ENCODE measurements at places on chromosomes 2 and 18.

DNA sequence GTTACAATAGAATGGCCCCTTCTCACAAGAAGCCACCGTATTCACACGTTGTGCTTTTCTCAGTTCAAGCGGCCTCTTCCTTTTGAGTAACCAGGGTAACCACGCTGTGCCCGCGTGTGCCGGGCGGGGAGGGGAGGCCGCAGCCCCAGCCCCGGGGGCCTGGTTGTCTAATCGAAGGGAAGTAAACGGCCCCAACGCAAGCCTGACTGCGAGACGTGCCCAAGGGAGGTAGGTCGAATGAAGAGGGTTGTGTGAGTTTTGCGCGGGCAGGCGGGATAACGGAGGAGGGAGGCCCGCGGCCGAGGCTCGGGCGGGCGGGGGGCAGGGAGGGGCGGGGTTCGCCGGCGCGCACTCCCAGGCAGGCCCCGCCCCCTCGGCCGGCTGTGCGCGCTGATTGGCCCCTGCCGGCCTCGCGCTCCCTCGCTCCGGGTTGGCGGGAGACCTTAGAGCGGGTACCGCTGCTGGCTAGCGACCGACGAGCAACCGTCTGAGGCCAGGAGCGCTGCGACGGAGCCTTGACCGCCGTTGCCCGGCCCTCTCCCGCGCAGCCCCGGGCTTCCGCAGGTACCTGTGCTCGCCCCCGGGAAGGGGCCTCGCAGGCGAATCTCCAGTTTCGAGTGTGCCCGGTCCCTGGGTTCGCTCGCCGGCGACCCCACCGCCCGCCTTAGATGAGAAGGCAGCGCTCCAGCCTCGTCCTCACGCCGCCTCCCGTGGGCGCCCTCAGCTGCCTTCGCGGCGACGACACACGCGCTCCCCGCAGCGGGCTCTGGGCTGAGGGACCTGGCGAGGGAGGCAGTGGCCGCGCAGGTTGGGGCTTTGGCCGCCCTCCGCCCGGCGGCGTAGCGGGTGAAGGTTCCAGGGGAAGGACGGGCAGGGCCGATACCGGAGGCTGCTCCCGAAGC is at the start of gene SPDYA:
SPDYA (plus strand) TSS at position 451 of the 902 bp plus-strand sequence. CDS start 5,181 bp downstream, outside the sequence.
- DNase-seq: peak; percentile 16

- peak; percentile 28 for DNase-seq
Measured at GRCh38 chr18:36297417-36298125, at the start of gene FHOD3. Gene FHOD3 (plus strand): TSS chr18:36297713. CDS start chr18:36297836, 123 bp downstream.

DNA sequence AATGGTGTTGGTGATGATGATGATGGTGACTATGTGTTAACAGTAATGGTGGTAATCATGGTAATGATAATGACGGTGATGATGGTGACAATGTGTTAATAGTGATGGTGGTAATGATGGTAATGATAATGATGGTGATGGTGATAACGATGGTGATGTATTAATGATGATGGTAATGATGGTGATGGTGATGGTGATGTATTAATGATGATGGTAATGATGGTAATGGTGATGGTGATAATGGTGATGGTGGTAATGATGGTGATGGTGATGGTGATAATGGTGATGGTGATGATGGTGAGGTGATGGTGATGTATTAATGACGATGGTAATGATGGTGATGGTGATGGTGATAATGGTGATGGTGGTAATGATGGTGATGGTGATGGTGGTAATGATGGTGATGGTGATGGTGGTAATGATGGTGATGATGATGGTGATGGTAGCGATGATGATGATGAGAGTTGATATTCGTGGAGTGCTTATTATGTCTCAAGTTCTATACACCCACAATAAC is 212.8 kb upstream of the NCKAP5 start:
- no peak for DNase-seq

GRCh38 chr2:221999166-221999565 is 299.6 kb downstream of the PAX3 start:
- no peak for DNase-seq

DNA sequence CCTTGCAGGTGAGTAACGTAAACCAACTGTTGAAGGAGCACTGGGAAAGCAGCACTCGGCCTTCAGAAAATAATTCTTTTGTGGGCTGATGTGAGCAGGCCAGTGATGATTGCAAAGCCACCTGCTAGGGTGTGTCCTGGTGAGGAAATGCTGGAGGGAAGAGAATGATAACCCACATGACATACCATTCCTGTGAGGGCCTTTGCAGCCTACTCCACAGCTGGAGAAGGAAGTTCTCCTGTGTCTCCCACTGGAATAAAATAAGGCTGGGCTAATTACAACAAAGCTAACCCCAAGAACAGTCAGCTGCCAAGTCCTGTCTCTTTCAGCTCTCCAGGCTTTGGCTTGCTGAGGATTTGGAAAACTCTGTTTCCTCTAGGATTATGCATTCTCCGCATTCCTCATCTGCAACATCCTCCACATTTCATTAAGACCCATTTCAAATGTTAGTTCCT is 16.7 kb upstream of the DSG1 start:
- DNase-seq: no peak

DNA sequence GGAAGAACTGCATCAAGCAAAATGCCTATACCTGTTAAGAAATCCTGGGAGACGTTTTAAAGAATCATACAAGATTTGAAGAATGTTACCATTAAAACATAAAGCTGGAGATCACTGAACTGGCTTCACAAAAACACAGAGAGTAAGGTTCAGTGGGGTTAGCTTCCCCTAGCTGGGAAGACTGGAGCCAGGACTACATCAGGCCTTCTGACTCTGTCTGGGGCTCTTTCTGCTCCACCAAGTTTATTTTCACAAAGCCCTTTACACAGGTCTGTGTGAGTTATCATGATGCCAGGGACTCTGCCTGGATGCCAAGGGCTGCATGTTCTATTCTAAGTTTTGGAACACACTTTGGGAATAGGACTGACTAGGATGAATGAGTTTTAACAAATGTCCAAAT is 47.3 kb upstream of the DNER start:
- no peak for DNase-seq

GRCh38 chr2:120678926-120679325 is 56.7 kb upstream of the GLI2 start:
- no peak for DNase-seq

DNA sequence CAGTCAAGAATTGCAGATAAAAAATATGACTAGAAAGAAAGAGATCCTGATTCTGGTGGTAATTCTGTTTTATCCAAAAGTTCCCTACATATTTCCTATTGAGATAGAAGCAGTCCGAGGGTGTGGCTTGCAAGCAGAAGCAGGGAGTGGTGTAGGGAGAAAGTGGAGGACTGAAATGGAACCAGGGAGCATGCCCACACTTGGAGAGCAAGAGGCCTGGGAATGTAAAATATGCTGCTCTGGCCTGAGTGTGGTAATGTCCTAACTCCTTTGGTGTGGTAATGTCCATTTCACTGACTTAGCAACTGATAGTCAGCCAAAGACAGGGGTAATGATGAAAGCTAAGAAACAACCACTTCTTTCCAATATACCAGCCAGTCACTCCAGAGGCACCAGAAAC is 30.1 kb upstream of the FMNL2 start:
- no peak for DNase-seq

DNA sequence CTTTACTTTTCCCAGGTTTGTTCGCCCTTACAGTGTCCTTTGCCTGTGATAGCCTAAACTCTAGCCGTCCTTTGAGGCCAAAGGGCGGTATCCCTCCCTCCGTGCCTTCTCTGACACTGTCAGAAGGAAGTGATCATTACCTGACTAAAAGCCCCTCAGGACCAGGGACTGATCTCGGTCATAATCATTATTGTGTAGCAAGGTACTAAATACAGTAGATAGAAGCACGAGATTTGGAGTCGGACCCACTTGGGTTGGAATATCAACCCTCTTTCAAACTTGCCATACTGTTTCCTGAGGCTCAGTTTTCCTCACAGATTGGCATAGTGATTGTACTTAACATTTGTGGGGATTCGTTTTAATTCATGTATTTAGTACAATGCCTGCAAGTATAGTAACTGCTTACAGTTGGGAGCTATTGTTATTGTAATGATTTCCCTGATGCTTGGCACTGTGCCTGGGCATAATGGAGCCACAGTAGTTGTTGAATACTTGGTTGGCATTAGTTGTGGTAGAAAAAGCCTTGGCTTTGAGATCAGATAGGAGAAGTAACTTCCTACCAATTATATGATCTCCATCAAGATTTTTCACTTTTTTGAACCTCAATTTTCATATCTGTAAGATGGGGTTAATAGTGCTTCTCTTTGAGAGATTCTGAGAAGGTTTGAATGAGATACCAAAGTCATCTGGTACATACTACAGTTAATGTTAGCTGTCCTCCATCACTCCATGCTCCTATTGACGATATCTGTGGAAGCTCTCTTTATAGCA is 836 bp downstream of the STK11IP start:
- DNase-seq: no peak

GRCh38 chr2:104846786-104847585 is 6.9 kb upstream of the POU3F3 start:
- DNase-seq: peak; percentile 67

GRCh38 chr2:197500503-197501131 is 438 bp downstream of the HSPE1 start:
- no peak for DNase-seq

- no peak for DNase-seq
Measured at GRCh38 chr2:178473373-178473772, 5.0 kb downstream of the FKBP7 start.

- DNase-seq: no peak
Measured at GRCh38 chr2:75100011-75100800, 99.1 kb downstream of the TACR1 start.

DNA sequence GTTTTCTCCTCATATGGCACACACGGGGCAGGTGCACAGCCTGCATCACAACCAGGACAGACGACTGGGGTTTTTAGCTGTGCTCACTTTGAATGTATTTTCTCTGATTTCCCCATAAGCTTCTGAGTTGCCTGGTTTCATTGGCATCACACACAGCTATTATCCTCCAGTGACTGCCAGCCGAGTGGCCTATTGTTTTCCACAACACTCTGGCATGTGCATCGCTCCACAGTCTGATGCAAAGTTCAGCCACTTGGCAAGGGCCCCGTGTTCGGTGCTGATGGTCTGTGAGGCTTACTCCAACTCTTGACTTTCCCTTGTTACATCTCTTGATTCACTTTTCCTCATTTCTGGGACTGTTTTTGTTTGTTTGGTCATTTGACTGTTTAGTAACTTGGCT is 593.1 kb downstream of the CBLN2 start:
- peak; percentile 55 for DNase-seq

DNA sequence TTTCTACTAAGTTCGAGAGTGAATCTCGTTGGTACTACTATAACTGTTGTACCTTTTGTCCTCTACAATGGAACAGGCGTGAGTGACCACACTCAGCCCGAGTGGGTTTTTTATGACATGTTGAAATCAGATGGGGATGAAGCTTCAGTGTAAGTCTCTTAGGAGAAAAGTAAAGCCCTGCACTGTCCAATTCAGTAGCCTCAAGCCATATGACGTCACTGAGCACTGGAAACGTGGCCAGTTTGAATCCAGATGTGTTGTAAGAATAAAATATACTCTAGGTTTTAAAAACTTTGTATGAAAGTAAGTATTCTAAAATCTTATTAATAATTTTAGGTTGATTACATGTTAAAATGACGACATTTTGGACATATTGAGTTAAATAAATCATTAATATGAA is 101.7 kb upstream of the SP3 start:
- DNase-seq: no peak

DNA sequence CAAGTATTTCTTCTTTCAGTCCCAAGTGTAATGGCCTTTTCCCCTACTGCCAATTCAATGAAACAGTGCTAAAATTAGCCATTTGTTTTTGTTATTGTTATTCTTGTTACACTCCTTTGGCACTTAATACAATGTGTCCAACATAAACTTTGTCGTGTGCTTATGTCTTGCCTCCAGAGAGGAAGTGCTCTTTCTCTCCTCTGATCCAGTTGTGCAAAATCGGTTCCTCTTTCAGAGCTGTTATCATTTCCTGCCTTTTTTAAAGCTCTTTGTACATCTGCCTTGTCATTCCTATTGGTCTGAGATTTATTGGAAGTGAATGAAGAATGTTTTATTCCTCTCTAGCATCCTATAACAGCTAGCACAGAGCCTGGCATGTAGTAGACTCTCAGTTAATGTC is 623.2 kb upstream of the ID2 start:
- DNase-seq: peak; percentile 21

GRCh38 chr2:151900331-151900730 is 72.1 kb upstream of the ARL5A start:
- DNase-seq: no peak

- no peak for DNase-seq
Measured at GRCh38 chr2:55779459-55780421, 86.1 kb upstream of the PNPT1 start.

DNA sequence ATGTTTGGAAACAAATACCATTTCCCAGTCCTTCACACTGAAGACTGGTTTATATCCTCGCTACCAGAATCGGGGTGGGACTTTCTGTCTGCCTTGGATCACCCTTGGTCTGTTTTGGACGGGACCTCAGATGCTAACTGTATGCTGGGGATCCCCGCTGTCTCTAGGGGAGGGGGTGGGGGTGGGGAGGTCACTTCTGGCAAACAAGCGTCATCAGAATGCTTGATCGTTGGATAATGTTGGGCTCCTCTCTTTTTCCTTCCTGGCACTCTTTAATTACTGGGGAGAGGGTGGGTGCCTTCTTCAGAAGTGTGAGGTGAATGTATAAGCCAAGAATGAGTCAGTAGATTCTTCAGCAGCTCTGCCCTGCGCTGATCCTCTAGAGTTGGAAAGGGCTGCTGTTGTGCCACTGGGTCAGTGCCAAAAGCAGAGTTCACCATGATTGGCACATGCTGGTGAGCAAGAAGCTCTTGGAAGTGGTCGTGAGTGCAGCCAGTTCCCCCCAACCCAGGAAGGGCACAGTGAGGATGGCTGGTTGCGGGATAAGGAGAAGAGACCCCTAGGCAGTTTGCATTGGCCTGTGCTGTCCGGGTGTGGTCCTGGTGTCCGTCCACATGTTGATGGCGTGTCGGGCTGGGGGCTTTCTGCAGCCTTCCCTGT is 32.2 kb downstream of the DGKD start:
- DNase-seq: peak; percentile 29

DNA sequence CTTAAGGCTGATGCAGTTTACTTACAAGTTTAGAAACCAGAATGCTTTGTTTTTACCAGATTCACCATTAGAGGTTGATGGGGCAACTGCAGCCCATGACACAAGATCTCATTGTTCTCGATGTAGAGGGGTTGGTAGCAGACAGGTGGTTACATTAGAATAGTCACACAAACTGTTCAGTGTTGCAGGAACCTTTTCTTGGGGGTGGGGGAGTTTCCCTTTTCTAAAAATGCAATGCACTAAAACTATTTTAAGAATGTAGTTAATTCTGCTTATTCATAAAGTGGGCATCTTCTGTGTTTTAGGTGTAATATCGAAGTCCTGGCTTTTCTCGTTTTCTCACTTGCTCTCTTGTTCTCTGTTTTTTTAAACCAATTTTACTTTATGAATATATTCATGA is 99.4 kb upstream of the IL1R2 start:
- no peak for DNase-seq

DNA sequence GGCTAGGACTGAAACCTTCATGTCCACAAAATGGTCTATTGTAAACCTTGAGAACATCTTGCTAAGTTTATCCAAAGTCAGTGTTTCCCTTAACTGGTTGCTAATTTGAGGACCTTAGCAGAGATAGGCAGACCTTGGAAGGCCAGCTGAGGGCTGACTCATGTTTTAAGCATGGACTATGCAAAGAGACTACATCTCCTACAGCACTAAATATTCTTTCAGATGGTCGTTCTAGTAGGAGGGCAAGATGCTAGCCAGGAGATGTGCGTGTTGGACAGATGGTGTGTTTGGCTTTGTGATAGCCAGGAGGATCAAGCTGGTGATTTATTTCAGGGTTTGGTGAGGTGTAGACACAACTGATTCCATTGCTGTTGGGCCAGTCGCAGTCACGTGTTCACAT is 75.8 kb downstream of the NRP2 start:
- DNase-seq: no peak

- peak; percentile 19 for DNase-seq
Measured at GRCh38 chr2:204452464-204453023, 92.7 kb upstream of the PARD3B start.

- no peak for DNase-seq
Measured at GRCh38 chr18:31204833-31205232, 42.2 kb upstream of the DSC1 start.
